Activated CD4-positive, alpha-beta T cell treated with anti-CD3 and anti-CD28 coated beads, Interleukin-2, Interleukin-4, amounts not matched to agents 100 ng/mL and 50 ng/mL, durations not matched to agents 16 hours and 8 hours (primary cell): ENCODE measurements at places on chromosomes 7 and 10.

- no peak for DNase-seq
Observed at GRCh38 chr7:44262031-44262430, 61.3 kb downstream of the YKT6 start.

GRCh38 chr7:48170506-48170905, 752 bp upstream of the ABCA13 start:
- DNase-seq = no peak

GRCh38 chr10:963655-964054, 24.6 kb upstream of the GTPBP4 start:
- DNase-seq = no peak

DNA sequence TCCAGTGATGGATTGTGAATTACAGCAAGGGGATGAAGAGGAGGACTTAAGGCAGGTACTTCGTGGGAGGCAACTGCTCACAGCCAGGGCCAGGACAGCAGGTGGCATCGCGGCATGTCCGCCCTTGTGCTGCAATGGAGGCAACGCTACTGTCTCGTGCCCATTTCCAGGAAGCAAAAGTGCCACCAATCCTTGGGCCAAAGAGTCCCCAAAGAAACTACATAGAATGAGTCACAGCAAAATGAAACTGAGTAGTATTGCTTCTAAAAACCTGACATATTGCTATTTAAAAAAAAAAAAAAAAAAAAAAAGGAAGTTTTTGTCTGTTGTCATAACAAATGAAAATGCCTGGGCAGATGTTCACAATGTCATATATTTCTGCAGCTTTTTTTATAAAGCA, 46.6 kb downstream of the RSU1 start:
- DNase-seq = peak; percentile 24

DNA sequence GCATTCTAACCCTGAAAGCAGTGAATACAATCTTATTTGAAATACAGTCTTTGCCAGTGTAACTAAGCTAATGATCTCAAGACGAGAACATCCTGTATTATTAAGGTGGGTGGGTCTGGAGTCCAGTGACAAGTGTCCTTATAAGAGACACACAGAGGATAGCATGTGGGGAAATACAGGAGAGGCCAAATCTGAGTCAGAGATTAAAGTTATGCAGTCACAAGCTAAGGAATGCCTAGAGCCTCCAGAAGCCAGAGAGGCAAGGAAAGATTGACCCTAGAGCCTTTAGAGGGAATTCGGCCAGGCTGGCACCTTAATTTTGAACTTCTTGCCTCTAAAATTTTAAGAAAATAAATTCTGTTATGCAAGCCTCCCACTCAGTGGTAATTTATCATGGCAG, 87.5 kb upstream of the HGF start:
- DNase-seq = no peak

DNA sequence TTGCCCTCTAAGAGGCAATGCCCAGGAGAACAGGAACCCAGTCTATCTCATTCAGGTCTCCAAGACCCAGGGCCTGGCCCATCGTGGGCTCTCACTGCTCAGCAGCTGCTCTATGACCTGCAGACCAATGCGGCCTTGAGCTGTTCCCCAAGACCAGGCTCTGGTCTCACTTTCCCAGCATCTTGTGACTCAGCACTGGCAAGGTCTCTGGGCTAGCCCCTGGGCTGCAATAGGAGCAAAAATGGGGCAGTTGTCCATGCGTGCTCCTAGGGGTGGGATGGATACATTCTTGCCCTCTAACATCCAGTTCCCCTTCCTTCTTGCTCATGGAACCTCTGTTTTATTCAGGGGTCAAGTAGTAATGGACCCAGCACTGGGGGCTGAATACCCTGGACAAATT, 13.5 kb downstream of the GCK start:
- no peak for DNase-seq

DNA sequence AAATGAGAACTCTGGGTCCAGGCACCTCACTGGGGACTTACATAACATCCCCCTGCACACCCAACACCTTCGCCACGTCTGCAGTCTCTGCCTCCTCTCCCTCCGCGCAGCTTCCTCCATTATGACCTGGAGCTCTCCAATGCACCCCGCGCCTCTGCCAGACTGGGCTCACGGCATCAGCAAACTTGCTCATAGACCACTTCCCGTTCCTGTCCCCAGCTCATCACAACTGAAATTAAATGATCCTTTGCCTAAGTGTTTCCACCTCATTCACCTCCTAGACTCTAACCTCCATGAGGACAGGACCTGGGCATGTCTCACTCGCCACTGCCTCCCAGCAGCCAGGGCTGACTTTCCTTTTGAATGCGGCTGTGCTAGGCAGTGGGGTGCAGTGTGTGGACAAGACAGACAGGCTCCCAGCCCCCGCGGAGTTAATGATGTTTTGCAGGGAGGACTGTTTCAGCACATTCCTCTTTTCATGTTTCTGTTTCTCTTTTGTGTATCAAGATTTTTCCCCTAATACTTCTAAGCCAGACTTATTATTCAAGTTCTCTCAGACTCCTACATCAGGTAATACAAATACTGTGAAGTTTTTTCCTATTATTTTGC, 18.8 kb downstream of the CHST15 start:
- DNase-seq = no peak

DNA sequence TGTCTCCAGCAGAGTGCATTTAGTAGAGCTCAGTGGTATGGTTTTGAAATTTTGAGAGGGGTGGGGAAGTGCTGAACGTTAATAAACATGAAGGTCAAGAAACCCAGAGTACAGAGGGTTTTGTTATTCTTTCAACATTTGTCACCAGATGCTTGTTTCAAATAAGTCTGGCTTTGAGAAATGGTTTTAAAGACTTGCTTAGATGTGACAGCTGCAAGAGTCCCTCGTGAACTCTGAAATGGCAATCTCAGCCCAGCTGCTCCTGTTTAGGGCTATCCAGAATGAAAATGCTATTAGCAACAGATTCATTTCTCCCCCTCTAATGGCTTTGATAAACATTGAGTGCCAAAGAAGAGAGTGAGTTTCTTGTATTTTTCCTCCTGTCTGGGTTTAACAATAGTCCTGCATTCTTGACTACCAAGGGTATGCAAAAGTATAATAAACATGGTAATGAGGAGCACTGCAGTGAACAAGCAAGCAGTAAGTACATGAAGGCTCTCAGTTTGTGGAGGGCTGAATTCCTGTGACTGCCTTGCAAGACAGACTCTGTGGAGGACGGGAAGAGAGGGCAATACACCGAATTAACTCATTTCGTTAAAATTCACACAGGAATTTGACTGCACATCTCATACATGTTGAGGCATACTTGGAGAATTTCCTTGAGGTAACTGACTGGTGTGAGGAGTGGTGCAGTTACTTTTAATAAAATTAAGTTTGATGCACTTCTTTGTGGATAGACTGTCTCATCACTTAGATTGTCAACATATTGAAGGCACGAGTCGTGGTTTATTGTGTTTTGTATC, 490.9 kb downstream of the REEP3 start:
- no peak for DNase-seq

DNA sequence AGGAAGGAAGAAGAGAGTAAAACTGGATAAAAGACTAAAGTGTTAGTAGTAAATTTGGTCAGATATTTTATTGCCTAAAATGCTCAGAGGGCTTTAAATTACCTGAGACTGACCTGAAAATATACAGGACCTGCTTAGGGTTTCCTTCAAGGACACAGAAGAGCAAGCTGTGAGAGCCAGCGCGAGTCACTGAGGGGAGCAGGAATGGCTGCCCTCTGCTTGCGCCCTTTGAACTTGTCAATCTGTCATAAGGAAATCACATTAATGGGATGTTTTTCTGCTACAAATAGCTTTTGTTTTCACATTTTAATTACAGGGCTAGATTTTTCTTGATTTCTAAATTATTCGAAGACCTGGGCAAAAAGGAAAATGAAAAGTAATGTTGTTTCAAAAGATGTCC, 26.9 kb downstream of the DNAJB9 start:
- no peak for DNase-seq

GRCh38 chr10:8365935-8366911, 311.7 kb downstream of the GATA3 start:
- peak; percentile 66 for DNase-seq

DNA sequence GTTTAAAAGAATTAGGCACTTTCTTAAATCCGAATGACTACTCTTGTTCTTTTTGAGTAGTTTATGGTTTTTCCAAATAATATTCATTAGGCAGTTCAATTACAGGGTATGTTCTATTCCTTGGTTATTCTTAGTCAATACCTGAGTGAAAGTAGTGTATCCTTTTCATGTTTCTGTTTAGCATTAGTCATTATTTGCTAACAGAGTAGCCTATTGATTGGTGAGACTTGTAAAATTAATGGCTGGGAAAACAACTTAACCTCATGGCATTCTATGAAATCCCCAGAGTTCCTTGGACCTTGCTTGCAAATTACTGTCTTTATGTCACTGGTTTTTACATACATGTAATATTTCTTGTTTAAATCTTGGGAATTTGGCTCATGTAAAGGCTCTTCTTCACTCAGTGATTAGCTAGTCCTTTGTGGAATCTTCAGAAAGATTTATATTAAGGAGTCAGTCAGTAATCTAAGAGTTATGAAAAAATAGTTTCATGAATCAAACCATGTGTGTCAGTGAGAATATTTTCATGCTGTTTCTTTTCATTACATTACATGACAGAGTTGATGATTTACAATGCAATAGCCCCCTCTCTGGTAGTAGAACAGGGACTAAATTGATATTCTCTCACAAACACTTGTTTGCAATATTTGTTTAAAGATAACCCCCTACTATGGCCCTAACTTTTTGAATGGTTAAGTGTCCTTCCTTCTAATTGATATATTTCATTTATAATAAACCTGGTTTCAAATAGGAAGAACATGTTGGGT, 81.5 kb upstream of the LRRTM3 start:
- no peak for DNase-seq

DNA sequence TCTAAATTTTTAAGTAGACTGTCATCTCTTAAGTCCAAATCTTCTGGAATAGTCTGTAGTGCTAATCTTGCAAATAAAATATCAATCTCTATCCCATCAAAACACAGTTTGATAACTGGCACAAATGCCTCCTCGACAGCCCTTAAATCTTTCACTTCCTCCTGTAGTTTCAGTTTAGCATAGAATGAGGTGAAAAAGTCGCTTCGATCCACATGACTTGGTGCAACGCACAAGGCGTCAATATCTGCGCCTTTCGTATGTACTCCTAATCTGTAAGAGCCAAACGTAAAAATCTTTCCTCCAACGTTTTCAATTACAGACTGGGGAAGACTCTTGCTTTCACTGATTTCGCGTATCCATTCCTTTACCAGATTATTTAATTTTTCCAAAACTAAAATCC, 603 bp downstream of the PAPOLB start:
- DNase-seq = no peak

DNA sequence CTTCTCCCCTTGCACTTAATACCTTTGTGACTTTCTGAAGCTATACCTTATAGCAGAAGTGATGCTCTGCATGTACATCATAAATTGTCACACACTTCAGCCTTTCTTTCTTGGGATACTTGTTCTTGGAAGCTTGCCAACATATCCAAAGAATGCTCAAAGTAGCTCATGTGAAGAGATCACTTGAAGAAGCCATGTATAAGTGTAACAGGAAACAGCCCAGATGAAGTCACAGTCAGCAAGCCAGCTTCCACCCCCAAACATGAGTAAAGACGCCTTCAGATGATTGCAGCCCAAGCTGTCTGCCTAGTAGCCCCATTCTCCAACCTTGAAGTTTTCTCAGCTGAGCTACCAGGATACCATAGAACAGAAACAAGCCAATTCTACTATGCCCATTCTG, 50.9 kb downstream of the DGKB start:
- DNase-seq = no peak

- no peak for DNase-seq
Observed at GRCh38 chr7:3280445-3280844, 20.6 kb upstream of the SDK1 start.

GRCh38 chr10:17682236-17682946, 38.4 kb downstream of the STAM start:
- DNase-seq = no peak

DNA sequence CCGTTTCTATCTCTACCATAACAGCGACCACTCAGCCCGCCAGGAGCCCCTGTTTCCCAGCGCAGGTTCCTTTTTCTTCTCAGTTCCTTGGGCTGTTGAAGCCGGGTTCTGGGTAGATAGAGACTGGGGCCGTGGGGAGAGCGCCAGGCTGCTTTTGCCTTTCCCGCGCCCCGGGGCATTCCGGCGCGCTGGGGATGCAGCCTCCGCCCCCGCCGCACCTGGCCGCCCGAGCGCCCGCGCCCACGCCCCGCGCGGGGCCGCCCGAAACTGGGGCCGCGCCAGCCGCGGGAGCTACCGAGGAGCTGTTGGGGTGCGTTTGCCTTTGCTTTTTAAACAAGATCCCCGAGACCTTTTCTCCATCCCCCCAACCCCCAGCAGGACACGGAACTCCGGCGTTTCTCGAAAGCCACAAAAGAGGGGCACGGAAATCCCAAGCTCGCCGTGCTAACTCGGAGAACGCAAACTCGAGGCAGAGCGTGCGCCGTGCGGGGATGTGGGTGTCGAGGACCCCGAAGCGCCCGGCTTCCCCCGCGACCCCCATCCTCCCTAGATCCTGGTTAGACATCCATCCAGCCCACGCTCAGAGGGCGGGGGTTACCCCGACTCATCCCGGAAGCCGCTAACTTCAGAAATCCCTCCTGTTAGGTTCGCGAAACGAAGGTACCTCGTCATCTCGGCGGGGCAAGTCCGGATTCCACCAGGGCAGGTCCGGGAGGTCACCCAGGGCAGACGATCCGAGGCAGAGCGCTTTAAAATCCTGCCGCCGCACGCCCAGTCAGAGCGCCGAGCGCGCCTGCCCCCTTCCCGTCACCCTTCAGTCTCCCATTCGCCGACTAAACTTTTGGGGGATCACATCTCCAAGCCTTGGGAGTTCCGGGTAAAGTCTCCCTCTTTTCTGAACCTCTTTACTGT, 1.0 kb downstream of the GRM8 start:
- DNase-seq = peak; percentile 4

DNA sequence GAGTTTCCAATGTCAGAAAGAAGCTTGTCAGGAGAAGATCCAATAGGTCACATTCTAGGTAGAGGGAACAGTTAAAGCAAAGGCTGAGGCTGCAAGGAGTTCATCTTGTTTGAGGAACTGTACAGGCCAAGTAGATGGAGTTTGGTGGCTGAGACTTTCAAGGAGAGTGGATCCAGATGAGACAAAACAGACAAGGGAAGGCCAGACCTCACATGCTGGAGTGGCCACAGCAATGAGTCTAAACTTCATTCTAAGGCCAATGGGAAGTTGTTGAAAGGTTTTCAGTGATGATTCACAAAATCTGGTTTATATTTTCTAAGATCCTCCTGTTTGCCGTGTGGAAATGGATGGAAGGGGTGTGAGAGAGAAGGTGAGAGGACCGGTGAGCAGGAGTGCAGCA, 40.0 kb downstream of the EPDR1 start:
- DNase-seq = no peak

- DNase-seq = peak; percentile 57
Observed at GRCh38 chr7:106166651-106167342, 54.7 kb upstream of the SYPL1 start.
